ENCODE measurements at places on chromosomes 3 and 15. TPM values are rescaled to one million over a fixed set of nuclear protein-coding genes. Genes with fewer than 3 reads are reported as not detected.

Gene COL6A6
- total RNA-seq, result 61.2 TPM

DNA sequence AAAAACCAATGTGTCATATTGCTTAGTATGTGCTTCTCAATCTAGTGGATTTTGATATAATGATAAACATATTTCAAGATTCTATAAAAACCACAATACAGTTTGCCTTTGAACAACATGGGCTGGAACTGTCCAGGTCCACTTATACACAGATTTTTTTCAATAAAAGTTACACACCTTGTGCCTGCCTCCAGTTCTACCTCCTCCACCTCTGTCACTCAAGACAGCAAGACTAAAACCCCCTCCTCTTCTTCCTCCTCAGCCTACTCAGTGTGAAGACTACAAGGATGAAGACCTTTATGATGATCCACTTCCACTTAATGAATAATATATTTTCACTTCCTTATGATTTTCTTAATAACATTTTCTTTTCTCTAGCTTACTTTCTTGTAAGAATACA lies 5.7 kb downstream of the SETD2 start:
- DNase-seq, result no peak

DNA sequence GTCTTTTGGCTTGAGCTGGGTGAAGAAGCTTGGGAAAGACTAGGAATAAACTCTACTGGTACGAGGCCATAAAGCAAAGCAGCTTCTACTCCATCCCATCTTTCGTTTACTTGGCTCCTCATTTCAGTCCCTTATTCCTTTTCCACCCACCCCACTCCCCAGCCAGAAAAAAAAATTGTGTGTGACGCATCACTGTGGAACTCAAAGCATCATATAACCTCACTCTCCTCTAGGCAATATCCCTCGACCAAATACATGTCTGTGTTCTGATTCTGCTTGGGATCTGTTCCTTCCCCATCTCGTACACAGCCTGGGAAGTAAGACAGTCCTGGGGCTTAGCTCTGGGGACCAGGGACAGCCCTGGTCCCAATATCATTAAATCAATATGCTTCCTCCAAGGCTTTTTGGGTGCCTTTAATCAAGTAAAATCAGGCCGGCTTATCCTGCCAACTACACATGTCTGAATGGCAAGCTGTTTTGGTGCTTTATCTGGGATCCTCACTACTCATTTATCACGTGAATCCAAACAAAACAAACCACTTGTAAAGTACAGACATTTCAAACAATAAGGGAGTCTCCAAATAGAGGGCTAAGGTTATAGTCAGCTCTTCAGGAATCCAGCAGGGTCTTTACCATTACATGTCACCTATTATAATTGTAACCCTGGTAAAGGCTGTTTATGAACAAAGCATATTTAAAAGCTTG lies 74.9 kb upstream of the ZBED2 start:
- DNase-seq, result no peak

- DNase-seq, result no peak
These were observed 34.5 kb upstream of the TMEM42 start for GRCh38 chr3:44827196-44827595.

DNA sequence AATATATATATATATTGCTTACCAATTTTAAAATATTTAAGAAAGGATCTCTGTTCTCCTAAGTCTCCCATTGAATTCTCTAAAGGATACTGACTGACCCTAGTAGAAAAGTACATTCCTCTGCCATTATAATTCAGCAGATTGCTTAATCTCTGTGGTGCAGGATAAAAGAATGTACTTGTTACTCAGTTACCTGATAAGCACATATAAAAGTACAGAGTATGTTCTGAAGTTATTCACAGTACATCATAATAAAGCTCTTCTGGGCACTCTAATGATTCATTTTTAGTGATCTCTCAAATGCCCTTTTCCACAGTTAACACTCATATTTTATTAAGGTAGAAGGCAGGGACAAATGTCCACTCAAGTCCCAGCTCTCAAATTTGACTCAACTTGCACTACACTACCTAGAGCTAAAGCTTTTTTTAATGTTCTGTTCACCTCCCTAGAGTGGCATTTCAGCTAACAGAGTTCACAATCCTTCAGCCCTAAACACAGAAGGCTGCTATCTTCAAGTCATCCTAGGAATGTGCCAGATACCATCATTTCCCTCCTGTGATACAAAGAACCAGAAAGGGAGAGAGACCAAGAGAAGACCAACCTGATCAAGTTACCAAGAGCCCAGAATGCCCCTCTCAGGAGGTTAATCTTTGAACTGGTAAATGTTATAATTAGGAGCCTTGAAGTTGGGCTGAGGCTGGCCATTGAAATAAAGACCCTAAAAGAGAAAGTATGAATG lies 53.3 kb downstream of the MEIS2 start:
- DNase-seq, result no peak

GRCh38 chr3:43399034-43399433 lies 112.7 kb downstream of the SNRK start:
- no peak for DNase-seq

GRCh38 chr15:101338502-101339057 lies 43.5 kb upstream of the SNRPA1 start:
- no peak for DNase-seq

GRCh38 chr3:191358929-191359328 lies 28.6 kb upstream of the UTS2B start:
- DNase-seq, result no peak

DNA sequence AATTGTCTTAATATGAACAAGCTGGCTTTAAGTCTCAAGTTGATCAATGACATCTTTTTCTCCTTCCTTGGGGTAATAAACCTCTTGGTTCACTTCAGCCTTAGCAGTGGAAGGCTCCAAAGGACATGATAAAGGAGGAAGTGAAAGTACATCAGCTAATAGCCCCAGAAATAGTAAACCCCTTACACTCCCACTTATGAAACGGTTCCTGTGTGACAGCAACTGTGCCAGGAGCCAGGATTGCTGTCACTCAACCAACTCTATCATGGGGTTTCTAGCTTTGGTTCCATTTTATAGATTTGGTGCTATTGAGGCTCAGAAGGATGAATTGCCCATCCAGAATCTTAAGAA lies 216.7 kb downstream of the ABHD5 start:
- DNase-seq, result no peak

DNA sequence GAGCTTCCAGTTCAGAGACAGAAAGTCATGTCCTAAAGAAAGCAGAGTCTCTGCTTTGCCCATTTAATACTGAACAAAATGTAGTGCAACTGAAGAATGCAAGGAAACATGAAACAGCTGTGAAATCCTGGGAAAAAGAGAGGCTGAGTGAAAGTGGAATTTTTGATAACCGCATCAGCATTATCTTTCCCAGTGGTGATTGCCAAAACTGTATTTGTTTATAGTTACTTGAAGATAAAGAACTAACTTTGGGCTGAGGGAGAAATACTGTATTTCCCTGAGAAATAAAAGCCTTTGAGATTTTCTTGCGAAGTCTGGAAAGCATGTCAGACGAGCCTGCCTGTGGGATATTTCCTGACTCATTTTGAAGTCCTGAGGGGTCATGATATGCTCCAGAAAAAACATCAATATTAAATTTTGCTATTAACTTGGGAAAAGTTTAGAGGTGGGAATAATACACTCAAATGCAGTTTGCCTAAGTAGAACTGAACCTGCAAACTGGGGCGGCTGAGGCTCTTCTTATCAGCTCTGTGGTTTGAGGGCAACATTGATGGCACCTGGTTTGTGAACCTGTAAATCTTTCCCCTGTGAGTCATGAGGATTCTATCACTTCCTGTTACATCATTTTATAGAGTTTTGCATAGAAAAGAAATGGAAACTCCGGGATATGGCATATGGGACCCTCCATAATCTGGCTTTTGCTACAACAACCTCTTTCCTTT lies 855.3 kb downstream of the MCTP2 start:
- peak; percentile 35 for DNase-seq

GRCh38 chr3:87461036-87461435 lies 184.7 kb upstream of the POU1F1 start:
- no peak for DNase-seq

GRCh38 chr15:66955871-66956585 lies 109.4 kb upstream of the SMAD3 start:
- no peak for DNase-seq

DNA sequence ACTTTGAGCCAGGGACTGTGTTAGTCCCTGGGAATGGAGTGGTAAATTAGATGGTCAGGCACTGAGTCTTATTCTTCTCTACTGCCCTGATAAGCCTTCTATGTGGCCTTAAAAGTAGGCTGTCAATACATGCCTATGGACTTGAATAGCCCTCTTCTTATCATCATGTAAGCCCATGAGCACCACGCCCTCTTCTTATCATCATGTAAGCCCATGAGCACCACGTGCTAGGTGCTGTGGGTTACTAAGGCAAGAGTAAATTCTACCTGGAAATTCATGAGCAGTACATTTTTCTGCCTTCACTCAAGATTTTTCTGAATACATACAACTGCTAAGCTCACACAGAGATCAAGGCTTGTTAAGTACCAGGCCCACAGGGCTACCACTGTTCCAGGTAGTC lies 68.5 kb downstream of the DHX30 start:
- DNase-seq, result no peak

Measured in tongue (tissue), 3 donors.